ENCODE measurements at places on chromosomes 11 and 22.

DNA sequence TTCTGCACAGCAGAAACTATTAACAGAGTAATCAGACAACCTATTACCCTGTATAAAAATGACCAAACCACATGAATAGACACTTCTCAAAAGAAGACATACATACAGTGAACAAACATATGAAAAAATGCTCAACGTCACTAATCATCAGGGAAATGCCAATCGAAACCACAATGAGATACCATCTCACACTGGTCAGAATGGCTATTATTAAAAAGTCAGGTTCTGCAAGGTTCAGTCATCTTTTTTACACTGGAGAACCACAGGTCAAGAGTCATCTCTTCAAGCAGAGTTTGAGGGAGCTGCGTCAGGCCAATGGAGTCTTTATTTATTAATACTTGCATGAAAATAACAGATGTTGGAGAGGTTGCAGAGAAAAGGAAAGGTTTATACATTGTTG lies 40.4 kb downstream of the RCN1 start:
- DNase-seq: no peak

DNA sequence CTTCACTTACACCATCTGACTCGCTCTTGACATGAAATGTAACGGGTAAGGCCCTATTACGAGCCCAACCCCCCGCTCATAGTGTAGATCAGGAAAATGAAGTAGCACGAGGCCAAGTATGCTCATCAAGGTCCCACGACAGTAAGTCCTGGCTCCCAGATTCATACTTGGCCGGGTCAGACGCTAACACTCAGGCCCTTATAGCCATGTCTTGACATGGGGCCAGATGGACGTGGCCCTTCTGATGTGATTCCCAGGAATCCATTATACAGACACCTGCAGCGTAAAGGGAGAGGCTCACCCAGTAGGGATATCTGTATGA lies 175.1 kb downstream of the CEP164 start:
- DNase-seq: no peak

DNA sequence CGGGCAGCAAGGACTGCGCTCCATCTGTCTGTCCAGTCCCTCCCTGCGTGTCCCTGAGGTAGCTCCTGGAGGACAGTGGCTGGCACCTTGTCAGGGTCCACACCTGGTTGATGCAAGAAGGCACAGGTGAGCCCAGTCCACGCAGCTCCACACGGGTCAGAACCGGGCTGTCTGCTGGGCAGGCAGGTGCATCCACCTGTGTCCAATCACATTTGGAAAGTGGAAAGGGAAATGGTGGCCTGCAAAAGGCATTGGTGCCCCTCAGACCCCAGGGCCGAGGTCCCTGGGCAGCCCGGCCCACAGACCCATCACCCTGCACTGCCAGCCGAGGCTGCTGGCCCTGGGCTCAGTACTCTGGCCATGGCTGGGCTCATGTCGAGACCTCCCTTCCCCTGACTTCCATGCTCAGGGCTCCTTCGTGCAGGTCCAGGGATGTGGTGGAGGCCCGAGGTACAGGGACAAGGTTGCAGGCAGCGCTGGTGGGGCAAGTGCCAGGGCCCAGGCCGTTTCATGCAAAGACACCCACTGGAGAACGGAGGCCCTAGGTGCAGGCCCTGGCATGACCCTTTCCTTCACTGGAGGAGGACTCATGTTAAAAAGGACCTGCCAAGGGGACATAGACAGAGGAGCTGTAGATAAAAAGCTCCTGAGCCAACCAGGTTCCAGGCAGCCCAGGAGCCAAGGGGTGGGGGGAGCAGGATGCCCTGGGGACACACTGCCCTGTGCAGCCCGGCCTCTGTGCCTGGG lies 38.9 kb upstream of the TH start:
- DNase-seq: no peak

DNA sequence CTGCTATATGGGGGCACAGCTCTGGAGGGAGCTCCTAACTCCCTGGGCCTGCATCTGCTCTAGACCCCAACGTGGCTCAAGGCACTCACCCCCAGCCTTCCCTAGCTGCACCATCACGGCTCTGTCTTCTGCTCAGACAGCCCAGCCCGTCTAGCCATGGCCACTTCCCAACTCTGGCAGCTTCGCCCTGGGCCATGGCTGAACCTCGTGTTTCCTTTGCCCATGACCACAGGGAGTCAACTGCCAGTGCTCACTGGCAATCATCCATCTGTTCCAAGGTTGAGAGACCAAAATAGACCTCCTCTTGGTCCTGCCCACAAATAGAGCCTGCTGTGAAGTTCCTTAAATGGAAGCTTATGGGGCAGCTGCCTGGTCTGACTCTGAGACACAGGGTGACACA lies 5.4 kb downstream of the LMO1 start:
- DNase-seq: no peak

DNA sequence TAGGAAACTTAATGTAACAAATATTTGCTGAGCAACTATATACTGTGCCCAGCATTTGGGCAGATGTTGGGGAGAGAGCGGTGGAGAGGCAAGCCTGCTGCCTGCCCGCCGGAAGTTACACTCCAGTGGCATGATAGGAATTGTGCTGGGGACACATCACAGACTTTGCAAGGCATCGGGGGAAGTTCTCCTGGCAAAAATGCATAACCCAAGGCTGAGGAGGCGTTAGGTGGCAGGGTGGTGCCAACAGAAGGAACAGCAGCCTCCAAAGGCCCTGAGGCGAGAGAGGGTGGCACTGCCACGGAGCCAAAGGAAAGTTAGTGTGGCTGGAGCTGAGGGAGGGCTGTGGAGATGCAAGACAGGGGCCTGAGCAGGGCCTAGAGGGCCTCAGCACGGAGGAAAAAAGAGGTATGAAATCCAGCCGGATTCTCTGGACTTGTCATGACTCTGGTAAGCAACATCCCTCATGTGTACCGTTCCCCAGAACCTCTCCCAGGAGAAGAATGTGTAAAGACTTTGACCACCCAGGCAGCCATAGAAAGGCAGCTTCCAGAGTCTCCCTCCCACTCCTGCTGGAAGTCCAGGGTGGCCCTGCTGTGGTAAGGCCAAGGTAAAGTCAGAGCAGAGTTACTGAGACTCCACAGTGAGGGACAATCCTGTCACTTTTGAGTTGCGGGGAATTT lies 76.1 kb upstream of the RAB1B start:
- DNase-seq: no peak

GRCh38 chr22:49863931-49864330 lies 10.3 kb downstream of the ZBED4 start:
- no peak for DNase-seq

- DNase-seq: no peak
Measured at GRCh38 chr11:117831661-117832415, 7.3 kb upstream of the FXYD2 start.

GRCh38 chr11:20080032-20080685 lies 80.1 kb downstream of the DBX1 start:
- DNase-seq: no peak

DNA sequence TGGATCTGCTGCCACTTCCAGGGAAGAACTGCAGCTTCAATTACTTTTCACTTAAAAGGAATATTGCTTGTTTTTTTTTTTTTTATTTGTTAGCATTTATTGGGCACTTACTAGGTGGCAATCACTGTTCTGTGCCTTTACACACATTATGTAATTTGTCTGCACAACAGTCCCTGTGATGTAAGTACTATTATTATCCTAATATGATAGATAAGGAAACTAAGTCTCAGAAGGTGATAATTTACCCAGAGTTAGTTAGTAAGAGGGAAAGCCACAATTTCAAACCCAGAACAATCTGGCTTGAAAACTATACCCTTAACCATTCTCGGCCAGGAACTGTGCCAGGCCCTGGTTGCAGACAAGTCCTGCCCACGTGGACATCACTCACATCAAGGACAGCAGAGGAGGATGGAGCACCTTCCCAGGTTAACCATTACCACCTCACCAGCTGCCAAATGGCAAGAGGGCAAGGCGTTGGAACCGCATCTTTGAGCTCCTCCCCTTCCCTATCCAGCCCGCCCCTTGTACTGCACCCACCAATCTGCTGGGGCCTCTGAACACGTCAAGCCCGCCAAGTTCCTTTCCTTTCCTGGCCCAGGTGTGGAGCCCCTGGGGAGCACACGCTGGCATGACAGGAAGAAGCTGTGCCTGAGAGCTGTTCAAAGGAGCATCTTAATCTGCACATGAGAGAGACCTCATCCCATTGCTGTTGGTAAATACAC lies 78.4 kb downstream of the NAV2 start:
- no peak for DNase-seq

DNA sequence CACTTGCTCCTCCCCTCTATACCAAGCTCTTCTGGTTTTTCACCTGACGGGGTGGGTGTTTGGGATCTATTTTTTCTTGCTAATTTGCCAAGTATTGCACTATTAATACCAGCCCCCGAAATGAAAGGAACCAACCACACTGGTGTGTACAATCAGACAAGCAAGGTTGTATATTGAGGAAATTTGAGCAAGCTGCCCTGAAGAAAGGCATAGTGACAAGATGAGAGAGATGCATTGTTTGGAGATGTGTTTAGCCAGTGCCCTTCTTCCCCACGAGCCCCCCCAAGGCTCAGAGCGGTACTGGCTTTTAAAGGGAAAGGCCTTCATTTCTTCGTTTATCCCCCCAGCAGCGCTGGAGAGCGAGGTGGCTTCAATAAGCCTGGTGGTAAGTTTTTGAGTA lies 15.2 kb upstream of the GAS2L1 start:
- DNase-seq: no peak

GRCh38 chr11:121592708-121593107 lies 139.9 kb upstream of the SORL1-AS1 start:
- DNase-seq: no peak

DNA sequence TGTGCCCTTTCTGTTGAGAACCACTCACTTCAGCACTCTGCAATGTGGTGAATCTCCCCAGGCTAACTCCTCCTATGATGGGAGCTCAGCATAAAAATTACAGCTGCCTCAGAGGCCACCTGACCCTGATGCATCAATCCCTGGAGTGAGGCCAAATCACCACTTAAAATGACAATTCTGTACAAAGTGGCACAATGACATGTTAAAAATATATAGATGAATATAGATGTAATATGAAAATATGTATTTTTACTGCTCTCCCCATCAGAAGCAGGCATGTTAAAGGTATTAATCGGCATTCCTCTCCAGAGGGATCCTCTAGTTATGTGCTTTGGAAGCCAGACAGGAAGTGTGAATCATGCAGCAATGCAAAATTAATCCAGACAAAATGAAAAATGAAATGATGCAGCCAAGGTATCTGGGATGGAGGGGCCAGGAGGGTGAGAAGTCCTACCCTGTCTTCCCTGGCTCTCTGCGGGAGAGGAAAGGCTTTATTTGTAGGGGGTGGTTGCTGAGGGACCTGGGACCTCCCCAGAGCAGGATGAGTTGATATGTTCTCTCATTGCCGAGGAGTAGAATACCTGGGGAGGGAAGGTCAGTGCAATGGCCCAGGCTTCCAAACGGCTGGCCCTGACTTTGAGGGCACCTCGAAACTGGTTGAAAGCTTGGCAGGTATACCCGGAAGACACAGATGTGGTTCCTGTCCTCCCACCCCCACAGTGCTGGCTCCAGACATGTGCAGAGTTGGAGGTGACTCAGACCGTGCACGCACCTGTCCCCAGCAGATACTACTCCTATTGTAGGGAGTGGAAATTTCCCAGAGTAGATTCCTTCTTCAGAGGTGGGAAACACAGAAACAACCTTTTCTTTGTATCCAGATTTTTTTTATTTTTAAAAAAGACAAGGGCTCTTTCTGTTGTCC lies 347.9 kb upstream of the NCAM1 start:
- DNase-seq: no peak

- no peak for DNase-seq
Measured at GRCh38 chr11:50187220-50187619, 154.5 kb downstream of the OR4C45 start.

GRCh38 chr11:18368221-18368620 lies 26.1 kb upstream of the LDHA start:
- no peak for DNase-seq

GRCh38 chr11:111299101-111300026 lies 1.0 kb downstream of the POU2AF3 start:
- no peak for DNase-seq

- no peak for DNase-seq
Measured at GRCh38 chr11:62169935-62170334, 20.1 kb upstream of the SCGB1D1 start.

DNA sequence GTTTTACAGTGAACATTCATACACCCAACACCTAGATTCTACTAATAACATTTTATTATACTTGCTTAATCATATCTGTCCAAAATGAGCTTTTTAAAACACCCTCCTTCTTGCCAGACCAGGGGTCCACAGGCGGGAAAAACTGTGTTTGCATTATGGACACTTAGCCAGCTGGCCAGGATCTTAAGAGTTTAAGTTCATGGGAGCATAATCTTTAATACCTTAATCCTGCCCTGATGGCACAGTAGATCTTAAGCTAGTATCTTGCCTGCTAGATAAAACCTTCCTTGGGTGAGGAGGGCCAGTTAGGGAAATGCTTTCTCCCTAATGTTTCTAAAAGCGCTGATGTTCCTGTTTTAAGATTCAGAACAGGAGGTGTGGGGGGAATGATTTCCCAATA lies 13.1 kb upstream of the CCDC134 start:
- no peak for DNase-seq

GRCh38 chr22:25567251-25567675 lies 2.8 kb downstream of the GRK3 start:
- DNase-seq: no peak

- DNase-seq: no peak
Measured at GRCh38 chr11:995044-995751, 41.3 kb downstream of the MUC6 start.

DNA sequence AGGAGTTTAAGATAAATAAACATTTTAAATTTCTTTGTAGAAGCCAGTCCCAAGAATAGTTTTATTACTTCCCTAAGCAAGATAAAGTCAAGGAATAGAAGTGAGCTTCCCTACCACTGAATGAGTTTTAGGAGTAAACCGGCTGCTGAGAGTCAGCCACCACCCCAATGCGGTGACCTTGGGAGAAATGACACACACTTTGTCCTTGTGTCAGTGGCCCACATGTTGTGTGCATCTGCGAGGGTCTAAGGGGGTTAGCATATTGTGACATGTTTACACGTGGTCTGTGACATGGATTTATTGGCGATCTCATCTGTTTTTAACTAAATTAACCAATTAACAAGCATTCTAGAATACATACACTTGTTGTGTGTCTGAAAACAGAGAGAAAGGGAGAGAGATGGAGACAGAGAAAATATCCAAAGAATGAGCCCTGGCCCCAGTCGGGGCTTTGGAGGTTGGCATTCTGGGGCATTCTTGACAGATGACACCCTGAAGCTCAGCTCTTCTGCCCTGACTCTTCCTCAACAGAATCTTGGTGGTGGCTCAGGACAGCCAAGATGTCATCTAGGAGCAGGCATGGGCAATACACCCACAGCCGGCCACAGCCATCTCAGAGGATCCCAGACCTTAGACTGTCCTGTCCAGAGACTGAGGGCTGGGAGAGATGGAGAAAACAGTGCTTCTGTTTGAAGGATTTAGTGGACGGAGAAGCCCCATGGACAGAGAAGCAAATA lies 29.7 kb upstream of the TMPRSS4 start:
- DNase-seq: peak; percentile 46

GRCh38 chr11:10579700-10580099 lies 11.2 kb upstream of the LYVE1 start:
- DNase-seq: no peak
